Stimulated activated naive CD4-positive, alpha-beta T cell treated with Interleukin-2 at 50 U/mL for 16 hours (primary cell): ENCODE measurements at places on chromosomes 2 and 18.

DNA sequence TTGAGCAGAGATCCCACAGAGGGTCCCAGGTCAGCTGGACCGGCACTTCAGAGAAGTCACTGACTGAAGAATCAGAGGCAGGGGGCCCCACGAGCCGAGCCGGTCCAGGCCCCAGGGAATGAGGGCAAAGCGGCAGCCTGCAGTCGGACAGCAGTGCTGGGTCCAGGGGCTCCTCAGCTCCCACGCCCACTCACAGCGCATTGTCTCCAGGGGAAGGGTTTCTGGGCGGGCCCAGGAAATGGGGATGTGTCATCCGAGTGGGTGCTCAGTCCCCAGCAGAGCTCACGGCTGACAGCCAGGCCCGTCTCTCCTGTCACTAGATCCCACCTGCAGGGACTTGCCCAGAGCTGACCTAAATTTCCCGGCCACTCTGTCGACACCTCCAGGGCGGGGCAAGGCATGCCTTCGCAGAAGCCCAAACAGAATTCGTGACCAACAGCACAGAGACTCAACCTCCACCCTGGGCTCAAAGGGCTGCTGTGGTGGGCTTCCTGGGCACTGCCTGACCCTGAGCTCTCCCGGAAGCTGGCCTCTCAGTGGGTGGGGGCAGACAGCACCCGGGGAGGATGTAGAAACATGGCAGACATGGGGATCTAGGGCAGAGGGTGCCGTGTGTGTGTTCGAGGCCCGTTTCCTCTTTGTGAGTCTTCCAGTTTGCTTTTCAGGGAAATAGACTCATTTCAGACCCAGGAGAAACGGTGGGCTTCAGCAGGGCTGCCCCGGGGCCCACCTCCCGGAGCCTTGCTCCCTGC, 42.1 kb upstream of the TAF1B start:
- peak; percentile 80 for DNase-seq

- no peak for DNase-seq
Observed at GRCh38 chr2:101974663-101975062, 17.1 kb upstream of the IL1R2 start.

DNA sequence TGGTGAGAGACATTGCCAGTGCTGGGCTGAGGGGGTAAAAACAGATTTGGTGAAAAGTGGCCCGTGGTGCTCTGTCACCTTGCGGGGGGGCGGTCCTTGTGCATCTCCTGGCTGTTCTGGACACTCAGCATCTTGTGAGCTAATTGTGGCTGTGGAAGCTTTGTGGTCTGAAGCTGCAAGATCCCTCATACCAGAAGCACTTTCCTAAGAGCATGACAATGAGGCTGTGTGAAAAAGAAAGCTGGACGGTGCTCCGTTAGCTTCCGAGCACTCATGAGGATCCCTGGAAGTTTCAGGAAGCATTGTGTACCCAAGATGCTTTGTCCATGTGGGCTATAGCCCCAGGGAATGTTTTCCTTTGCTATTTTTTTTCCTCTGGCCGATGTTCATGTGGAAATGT, 74.5 kb downstream of the CABLES1 start:
- no peak for DNase-seq

- DNase-seq, result no peak
Observed at GRCh38 chr2:57527685-57528084, 518.9 kb upstream of the VRK2 start.

- DNase-seq, result peak; percentile 66
Observed at GRCh38 chr2:61426267-61426897, 44.5 kb downstream of the USP34 start.

GRCh38 chr2:147008481-147008880, 836.3 kb upstream of the ACVR2A start:
- no peak for DNase-seq

- DNase-seq, result no peak
Observed at GRCh38 chr2:116747103-116747502, 1067.4 kb upstream of the DDX18 start.

- no peak for DNase-seq
Observed at GRCh38 chr2:240252191-240252871, 111.9 kb upstream of the OTOS start.

DNA sequence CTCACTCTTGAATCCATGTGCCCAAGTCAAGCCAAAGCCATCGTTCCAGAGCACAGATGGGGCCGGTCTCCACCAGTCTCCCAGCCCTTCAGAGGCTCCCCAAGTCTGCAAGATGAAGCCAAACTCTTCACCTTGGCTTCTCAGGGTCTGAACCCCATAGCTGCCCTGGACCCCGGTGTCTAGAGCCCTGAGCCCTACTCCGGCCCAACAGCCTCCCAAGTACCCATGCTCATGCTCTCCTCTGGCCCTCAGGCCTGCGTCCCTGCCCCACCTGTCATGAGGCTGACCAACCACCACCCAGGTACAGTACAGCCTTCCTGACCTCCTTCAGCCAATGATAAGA, 46.0 kb downstream of the ZNF516 start:
- DNase-seq, result no peak

DNA sequence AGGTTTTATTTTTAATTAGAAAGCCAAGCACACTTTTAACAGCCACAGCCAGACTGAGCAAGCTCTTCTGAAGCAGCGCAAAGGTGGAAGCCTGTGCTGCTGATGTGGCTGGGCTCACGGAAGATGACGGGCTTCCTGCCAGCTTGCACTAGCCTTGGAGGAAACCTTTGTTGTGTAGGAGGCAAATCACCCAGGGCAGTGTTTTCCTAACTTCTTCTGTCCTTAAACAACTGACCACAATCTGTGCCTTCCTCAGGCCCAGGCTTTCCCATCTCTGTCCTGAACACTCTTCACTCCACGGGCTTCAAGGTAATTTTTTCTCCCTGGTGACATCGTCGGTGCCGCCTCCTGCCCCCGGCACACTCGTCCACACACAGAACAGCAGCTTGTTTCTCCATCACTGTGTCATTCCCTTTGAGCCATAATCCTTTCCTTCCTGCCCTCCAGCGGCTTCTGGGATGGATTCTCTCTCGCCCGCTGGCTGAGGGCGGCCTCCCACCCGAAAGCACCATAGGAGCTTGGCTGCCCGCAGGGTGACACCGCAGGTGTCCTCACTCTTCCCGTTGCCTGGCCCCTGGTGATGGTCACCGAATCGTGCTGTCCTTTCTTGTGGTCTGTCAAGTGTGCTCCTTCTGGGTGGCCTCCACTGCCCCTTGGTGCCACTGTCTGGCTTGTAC, 31.1 kb upstream of the INHBB start:
- DNase-seq, result no peak

DNA sequence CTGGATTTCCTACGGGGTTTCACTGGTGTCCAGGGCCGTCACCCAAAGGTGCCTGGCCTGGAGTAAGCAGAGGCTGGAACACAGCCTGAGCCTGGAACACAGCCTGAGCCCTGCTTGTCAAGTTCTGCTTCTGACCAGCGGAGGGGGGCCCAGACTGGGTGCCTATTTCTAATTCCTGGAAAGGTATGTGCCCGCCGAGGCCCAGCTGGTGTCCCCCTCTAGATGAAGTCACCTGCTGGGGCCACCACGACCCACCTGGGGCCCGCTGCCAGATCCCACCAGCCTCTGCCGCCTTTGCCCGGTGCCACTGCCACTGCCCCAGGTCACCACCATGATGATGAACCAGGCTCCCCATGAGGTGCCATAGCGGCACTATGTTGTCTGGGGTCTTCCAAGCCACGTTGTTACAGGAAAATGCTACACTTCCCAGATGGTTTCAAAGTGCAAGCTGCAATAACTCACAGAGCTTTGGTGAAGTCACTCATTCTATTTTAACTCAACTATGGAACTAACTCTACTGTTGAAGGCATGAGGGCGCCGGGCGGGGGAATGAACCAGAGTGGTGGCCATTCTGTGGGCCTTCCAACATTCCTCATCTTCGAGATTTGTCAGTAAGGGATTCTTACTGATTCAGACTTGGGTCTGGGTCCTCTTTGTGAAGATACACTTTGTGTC, 40.9 kb upstream of the LAPTM4A start:
- no peak for DNase-seq

- DNase-seq, result no peak
Observed at GRCh38 chr2:40199771-40200170, 252.1 kb downstream of the SLC8A1 start.

DNA sequence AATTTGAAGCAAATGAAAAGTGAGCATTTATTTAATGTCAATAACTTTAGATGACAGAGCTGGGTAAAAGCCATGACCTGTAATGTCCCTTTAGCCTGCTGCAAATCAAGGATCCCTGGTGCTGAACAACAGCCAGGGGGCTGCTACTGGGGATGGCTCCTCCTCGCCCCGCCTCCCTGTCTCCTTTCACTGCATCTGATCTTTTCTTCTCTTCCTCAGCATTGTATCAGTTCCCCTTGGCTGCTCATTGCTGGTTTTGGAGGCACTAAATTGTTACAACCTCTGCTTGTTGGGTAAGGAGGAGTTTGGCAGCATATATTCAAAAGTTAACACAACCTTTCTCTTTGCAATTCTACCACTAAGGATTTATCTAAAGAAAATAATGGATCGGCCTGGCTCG, 236.3 kb upstream of the ID2 start:
- no peak for DNase-seq

DNA sequence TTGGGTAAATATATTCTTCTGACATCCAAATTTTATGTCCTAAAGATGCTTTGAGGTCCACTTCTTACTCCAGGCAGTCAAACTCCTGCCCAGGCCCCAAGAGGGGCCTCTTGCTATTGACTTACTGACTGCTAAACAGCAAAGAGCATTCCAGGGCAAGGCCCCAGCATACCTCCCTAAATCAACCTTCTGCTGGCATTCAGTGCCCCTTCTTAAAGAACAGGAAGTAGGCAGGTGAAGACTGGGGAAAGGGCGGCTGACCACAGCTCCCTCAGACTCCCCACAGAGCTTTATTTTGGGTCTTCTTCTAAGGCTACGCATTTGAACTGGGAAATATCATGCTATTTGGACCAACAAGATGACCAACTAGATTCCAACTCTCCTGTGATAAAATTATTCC, 68.9 kb downstream of the USP40 start:
- no peak for DNase-seq

- no peak for DNase-seq
Observed at GRCh38 chr2:114006460-114006859, 116.6 kb downstream of the ACTR3 start.

- DNase-seq, result no peak
Observed at GRCh38 chr2:62363166-62363565, 142.8 kb downstream of the TMEM17 start.
